Activated T-cell treated with anti-CD3 and anti-CD28 coated beads for 1 hour (primary cell): ENCODE measurements at places on chromosomes 5 and 9.

DNA sequence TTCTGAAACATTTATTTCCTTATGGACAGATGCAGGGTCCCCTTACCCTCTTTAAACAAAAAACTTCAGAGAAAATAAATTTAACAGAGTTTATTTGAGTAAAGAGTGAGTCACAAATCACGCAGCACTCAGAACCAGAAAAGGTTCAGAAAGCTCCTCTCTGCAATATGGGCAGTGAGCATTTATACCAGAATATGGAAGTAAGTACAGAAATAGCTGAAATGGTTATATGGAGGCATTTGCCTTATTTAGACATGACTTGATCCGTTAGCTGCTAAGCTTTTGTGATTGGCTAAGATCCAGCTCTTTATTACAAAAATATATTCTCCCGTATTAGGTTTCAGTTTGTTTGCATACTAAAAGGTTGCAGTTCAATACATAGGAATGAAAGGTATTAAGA is 1554.1 kb downstream of the EFNA5 start:
- DNase-seq = no peak

- DNase-seq = no peak
Observed at GRCh38 chr9:129497005-129497812, 123.7 kb downstream of the C9orf50 start.

GRCh38 chr9:115058684-115059315 is 59.2 kb downstream of the TNC start:
- DNase-seq = no peak

- no peak for DNase-seq
Observed at GRCh38 chr5:169901896-169902295, 78.4 kb downstream of the INSYN2B start.

- DNase-seq = no peak
Observed at GRCh38 chr9:112853882-112854585, 36.6 kb downstream of the SLC46A2 start.

- DNase-seq = no peak
Observed at GRCh38 chr9:14909601-14909960, 647 bp downstream of the FREM1 start.

DNA sequence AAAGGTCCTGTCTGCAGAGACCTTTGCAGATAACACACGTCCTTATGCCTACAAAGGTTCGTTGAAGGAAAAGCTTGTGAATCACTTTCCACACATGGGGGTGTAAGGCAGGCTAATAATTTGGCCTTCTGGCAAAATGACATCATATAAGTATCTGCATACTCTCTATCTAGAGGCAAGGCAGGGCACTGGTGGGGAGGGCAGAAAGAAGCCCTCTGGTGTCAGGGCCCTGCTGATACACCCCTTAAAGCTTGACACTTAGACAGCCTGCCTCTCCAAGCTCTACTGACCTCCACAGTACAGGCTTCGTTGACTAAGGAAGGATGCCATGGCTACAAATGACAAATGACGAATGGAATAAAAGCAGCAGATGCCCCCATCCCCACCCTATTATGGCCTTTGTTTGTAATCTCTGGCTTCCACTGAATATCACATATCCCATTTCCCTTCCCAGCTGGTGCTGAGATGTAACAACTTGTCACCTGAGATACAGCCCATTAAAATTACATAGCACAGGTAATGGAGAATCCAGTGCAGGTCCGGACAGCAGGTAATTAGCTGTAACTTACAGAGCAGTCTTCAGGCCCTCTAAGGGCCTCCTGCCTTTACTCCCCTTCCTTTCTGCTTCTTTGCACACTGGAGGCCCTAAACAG is 76.9 kb upstream of the IFNK start:
- no peak for DNase-seq

DNA sequence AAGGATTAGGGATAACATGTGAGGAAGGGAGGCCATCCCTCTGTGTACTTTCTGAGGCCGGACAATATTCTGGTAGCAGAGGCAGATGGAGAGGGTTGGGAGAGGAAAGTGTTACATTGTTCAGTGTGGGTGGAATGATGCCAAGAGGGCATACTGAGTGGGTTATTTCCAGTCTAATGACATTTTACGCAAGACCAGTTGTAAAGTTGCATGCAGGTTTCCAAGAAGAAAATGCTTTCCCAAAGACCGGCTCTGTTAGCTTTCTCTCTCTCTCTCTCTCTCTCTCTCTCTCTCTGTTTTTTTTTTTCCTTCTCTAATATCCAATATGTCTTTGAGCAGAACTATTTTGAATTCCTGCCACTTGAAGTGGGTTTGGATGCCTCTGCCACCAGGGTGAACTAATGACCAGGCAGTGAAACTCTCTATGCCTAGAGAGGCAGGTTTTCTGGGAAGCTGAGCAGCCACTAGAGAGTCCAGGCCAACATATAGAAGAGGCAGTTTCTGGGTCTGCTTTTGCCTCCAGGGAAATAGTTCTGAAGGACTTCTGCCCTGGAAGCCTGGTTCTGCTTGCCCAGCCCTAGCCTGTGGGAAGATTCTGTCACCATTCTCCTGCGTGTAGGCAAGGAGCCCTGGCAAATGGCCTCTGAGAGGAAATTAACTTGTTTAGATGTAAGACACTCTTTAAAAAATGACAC is 24.4 kb upstream of the ZNF366 start:
- DNase-seq = no peak

GRCh38 chr5:44675296-44675695 is 133.5 kb upstream of the MRPS30 start:
- no peak for DNase-seq

GRCh38 chr5:151718153-151718552 is 31.4 kb upstream of the SPARC start:
- DNase-seq = no peak

GRCh38 chr5:8436924-8437323 is 568.0 kb downstream of the MTRR start:
- DNase-seq = no peak

- no peak for DNase-seq
Observed at GRCh38 chr9:95037789-95038521, 279.6 kb downstream of the FANCC start.

- no peak for DNase-seq
Observed at GRCh38 chr5:76637490-76637889, 14.3 kb upstream of the F2RL2 start.

DNA sequence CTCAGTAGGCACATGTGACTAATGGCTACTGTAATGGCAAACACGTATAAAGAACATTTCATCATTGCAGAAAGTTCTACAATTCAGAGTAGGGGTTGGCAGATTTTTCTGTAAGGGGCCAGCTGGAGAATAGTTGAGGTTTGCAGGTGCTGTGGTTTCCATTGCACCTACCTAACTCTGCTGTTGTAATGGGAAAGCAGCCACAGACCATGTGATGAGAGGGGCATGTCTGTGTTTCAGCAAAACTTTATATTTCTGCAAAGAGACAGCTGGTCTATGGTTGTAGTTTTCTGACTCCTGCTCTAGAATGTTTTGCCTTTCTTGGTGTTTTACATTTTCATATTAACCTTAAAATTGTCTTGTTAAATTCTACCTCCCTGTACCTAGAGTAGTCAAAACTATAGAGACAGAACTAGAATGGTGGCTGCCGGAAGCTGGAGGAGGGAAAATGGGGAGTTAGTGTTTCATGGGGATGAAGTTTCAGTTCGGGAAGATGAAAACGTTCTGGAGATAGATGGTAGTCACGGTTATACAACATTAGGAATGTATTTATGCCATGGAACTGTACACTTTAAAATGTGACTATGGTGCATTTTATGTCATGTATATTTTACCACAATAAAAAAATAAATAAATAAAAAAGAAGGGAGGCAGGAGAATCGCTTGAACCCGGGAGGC is 44.3 kb downstream of the NUP214 start:
- no peak for DNase-seq

- no peak for DNase-seq
Observed at GRCh38 chr5:151434570-151435237, 12.7 kb upstream of the SLC36A1 start.

GRCh38 chr5:15787681-15788080 is 287.7 kb downstream of the FBXL7 start:
- DNase-seq = no peak

DNA sequence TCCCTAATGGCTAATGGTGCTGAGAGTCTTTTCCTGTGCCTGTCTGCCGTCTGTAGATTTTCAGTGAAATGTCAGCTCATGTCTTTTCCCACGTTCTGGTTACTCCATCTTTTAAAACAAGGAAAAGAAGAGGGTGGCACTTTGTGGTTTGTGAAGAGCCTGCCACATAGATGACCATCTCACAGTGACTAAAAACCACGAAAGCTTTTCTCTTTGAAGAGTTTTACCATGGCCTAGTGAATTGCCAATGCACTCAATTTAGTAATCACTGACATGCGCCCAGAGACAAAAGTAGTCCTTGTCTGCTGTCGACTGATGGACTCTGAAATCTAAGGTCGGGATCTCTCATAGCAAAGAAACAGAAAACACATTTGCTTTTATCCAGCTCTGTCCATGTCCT is 50.4 kb downstream of the SPATA31C2 start:
- no peak for DNase-seq
